Activated CD8-positive, alpha-beta memory T cell treated with anti-CD3 and anti-CD28 coated beads for 4 hours (primary cell): ENCODE measurements at places on chromosomes 13 and 19.
A peak's percentile ranks its signal among the peaks of the same experiment; 100 is the strongest.

GRCh38 chr13:86585835-86586234 is 786.6 kb upstream of the SLITRK6 start:
- no peak for DNase-seq

DNA sequence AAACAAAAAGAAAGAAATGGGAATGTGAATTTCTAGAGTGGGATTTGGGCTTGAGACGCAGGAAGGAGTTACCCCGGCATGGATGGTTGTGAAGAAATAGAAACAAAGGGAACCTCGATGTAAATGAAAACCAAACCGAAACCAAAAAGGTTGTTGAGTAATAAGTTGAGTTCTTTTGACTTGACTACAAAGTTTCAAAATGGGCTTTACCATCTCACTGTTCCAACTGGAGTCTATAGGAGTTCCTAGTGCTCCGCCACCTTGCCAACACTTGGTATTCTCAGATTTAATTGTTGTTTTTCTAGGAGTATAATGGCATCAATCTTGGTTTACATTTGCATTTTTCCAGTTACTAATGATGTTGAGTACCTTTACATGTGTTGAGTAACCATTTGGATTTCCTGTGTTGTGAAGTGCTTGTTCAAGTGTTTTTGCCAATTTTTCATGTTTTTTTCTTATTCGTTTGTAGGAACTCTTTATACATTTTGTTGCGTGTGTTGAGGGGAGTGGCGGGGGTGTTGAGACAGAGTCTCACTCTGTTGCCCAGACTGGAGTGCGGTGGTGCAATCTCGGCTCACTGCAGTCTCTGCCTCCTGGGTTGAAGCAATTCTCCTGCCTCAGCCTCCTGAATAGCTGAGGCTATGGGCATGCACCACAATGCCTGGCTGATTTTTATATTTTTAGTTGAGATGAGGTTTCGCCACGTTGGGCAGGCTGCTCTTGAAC is 9.2 kb downstream of the UBE2S start:
- DNase-seq: no peak

GRCh38 chr13:106702505-106702904 is 134.6 kb upstream of the ARGLU1 start:
- DNase-seq: no peak

DNA sequence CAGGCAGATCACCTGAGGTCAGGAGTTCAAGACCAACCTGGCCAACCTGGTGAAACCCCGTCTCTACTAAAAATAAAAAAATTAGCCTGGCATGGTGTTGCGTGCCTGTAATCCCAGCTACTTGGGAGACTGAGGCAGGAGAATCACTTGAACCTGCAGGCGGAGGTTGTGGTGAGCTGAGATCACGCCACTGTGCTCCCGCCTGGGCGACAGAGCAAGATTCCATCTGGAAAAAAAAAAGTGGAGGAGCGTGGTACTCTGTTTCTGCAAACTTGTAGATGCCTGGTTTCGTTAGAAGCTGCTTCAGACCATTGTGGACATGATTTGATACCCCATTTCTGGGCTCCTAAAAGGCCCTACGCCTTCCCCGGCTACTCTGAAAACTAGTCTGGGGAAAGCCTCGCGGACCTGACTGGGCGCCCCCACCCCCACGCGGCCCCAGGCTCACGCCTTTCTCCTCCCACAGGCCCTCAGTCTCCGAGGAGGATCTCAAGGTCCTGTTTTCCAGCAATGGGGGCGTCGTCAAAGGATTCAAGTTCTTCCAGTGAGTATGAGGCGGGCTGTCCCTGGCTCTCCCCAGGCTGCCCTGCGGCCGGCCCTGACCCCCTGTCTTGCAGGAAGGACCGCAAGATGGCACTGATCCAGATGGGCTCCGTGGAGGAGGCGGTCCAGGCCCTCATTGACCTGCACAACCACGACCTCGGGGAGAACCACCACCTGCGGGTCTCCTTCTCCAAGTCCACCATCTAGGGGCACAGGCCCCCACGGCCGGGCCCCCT is 11.5 kb downstream of the PLPPR3 start:
- no peak for DNase-seq

GRCh38 chr19:57245066-57245465 is 4.6 kb downstream of the ZNF805 start:
- no peak for DNase-seq

DNA sequence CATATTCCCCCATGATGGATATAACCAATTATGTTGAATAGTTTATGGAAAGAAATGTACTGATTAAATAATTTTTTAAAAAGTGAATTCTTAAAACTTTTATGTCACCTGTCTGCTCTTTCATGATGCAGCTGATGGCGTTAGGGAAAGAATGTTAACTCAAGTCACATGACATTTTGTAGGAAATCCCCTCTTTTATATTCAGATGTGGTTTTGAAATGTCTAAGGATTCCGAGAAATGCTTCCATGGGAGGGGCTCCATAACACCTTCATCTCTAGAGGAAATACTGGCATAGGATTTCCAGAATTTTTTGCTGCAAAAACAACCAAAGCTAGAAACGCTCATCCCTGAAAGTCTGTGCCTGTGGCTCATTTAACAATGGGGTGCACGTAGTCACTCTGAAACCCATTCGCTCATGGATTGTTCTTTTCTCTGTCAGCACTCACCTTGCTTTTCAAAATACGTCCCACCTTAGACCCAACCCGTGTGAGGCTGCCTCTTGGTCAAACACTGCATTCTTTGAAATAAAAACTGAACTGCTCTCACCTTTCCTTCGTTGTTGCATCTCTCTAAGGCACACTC is 288.9 kb downstream of the SHISA2 start:
- DNase-seq: no peak

GRCh38 chr13:98979012-98979660 is 1.3 kb upstream of the DOCK9 start:
- no peak for DNase-seq

GRCh38 chr13:111531505-111531904 is 211.1 kb downstream of the TEX29 start:
- no peak for DNase-seq

DNA sequence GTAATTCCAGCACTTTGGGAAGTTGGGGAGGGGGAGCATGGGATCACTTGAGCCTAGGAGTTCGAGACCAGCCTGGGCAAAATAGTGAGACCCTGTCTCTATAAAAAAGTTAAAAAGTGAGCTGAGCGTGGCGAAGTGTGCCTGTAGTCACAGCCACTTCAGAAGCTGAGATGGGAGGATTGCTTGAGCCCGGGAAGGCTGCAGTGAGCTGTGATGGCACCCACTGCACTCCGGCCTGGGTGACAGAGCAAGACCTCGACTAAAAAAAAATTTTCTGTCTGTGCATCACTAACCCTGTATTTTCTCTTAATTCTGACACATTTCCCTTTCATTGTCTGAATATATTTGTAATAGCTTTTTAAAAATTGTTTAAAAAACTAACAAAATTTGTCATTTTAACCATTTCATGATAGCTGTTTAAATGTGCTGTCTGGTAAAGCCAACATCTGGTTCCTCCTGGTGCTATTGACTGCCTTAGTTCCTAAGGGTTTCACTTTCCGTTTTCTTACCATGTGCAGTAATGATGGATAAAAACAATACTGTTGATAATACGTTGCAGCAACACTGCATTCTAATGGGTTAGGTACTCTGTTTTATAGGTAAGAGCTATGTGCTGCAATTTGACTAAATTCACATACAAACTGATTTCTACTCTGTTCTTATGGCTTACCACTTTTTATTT is 29.7 kb downstream of the LATS2 start:
- no peak for DNase-seq

GRCh38 chr13:79307433-79307861 is 98.6 kb downstream of the RBM26 start:
- no peak for DNase-seq

GRCh38 chr13:27619728-27620376 is 477 bp downstream of the LNX2 start:
- no peak for DNase-seq

GRCh38 chr13:112980434-112980833 is 11.4 kb downstream of the MCF2L start:
- no peak for DNase-seq

DNA sequence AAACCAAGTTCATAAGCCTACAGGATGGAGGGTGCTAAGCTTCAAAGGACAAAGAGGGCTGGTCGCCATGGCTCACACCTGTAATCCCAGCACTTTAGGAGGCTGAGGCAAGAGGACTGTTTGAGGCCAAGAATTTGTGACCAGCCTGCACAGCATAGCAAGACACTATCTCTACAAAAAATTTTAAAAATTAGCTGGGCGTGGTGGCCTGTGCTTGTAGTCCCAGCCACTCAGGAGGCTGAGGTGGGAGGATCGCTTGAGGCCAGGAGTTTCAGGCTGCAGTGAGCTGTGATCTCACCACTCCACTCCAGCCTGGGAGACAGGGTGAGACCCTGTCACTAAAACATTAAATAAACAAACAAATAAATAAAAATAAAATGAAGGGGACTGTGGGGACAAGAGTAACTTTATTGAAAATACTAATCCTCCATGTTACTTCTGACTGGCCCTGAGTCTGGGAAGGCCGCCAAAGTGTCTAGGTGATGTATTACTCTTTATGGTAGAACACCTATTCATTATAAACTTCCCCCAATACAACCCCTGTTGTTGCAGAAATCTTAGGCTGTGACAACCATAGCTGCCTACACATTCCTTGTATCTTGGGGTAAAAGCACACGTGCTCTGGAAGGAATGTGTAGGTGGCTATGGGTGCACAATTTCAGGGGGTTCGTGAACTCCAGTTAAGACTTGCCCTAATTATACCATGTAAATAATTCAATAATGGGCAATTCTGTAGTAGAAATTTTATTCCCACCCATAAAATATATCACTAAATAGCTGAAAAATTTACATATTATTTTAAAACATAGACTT is 14.6 kb upstream of the URAD start:
- no peak for DNase-seq

- no peak for DNase-seq
These were observed 61.1 kb downstream of the GPC5 start for GRCh38 chr13:91459485-91459884.

- DNase-seq: no peak
These were observed 10.6 kb downstream of the NANOS3 start for GRCh38 chr19:13887517-13887916.

- no peak for DNase-seq
These were observed 85.9 kb downstream of the MBNL2 start for GRCh38 chr13:97307882-97308624.

- no peak for DNase-seq
These were observed 26.0 kb downstream of the CERS1 start for GRCh38 chr19:18869781-18870530.

GRCh38 chr19:9981406-9982260 is 28.7 kb downstream of the COL5A3 start:
- no peak for DNase-seq

- DNase-seq: no peak
These were observed 125.1 kb downstream of the NALCN start for GRCh38 chr13:101291206-101291605.

DNA sequence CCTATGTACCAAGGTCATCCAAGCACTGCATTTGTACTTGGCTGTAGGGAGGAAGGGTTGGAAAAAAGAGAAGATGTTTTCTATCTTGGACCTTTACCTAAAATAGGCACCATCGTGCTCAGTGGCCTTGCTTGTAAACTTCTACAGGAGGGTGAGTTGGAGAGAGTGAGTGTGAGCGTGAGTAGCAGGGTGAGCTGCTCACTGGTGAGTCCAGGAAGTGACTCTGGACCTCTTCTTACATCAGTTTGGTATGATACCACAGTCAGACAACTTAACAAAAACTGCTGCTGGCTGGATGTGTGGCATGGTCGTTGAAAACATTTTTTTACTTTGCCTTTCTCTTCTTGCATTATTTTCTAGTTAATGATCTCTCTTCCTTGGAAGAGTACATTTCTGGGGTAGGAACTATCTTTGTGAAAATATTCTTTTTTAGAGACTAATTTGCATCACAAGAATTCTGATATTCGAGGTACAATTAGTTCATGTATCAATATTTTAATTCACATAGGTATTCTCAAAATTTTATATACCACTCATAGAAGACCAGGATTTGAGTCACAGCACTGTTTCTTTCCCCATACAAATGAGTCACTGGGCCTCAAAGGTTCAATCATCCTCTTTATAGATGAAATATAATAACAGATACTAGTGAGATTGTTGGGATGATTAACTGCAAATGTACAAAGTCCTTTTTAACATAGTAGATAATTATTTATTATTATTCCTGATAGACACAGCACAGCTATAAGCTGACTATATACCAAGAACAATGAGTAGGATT is 651 bp downstream of the SERPINE3 start:
- DNase-seq: no peak

GRCh38 chr13:113393226-113393562 is 29.3 kb upstream of the GRTP1 start:
- DNase-seq: no peak

DNA sequence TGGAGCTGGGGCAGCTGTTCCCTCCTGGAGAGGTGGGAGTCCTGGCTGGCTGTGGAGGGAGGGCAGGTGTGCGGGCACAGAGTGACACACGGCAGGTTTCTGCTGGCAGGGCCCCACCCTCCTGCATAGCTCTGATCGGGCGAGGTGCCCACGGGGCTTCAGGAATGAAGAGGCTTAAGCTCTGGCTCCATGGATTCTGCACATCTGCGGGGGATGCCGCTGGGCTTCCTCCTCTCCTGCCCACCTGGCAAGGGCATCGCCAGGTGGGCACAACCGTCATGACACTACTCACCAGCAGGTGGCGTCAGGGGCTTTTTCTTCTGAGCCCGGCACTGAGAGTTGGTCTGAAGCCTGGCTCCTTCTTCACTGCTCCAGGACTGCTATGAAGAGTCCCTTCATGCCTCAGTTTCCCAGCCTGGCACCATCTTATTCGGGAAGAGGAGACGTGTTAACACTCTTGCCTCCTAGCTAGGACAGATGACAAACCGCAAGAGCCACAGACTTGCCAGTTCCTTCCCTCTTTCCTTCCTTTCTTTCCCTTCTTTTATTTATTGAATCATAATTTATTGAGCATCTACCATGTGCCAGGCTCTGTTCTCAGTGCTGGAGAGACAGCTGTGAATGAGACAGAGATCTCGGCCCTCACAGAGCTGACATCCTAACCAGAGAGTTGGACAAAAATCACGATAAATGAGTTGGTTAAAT is 15.2 kb upstream of the PAK4 start:
- peak; percentile 51 for DNase-seq

- no peak for DNase-seq
These were observed 89.5 kb downstream of the SPRY2 start for GRCh38 chr13:80251403-80251802.

- DNase-seq: no peak
These were observed 289.9 kb downstream of the MYO16 start for GRCh38 chr13:108919036-108919907.

DNA sequence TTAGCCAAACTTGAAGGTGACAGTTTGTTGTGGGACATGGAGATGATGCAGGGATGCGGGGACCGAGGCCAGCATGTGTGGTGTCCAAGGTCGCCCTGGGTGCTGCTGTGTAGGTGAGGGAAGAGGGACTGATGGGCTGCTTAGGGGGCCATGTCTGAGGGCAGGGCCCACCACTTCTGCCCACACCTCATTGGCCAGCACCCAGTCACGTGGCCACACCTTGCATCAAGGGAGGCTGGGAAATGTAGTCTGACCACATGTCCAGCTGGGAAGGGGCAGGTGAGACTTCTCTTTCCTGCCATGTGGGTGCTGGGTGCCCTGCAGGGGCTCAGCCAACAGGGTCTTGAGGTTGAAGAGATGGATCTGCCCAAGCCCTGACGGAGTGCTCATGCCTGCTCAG is 88.9 kb downstream of the KDM4B start:
- DNase-seq: no peak

GRCh38 chr13:113789167-113789566 is 30.1 kb downstream of the TMEM255B start:
- DNase-seq: no peak

GRCh38 chr13:41403983-41404382 is 53.4 kb upstream of the RGCC start:
- DNase-seq: no peak

GRCh38 chr13:101429733-101430132 is 13.4 kb upstream of the NALCN start:
- DNase-seq: no peak
